ENCODE measurements at places on chromosomes 12 and 14. TPM values are rescaled to one million over a fixed set of nuclear protein-coding genes. Genes with fewer than 3 reads are reported as not detected.

Gene KRT80
- total RNA-seq, result 0.25 TPM

Gene PTCSC3
- total RNA-seq, result not detected

Gene PDE3A
- total RNA-seq, result 1.4 TPM

Gene PTPN6
- 0.11 TPM for total RNA-seq

Gene AKAP3
- 1.1 TPM for total RNA-seq

Gene PSMB5
- total RNA-seq, result 189 TPM

Gene LGR5
- not detected for total RNA-seq

Gene CD163
- total RNA-seq, result not detected

Gene CRIP1
- 0.50 TPM for total RNA-seq

Gene CPSF6
- 20.4 TPM for total RNA-seq

Gene CLEC6A
- not detected for total RNA-seq

Gene MLEC
- total RNA-seq, result 145 TPM

Gene FGF23
- not detected for total RNA-seq

Gene GALNT8
- total RNA-seq, result under 0.01 TPM

Gene CACNA1C
- 3.1 TPM for total RNA-seq

Gene CDCA3
- total RNA-seq, result 9.0 TPM

Gene CMTM5
- total RNA-seq, result 0.50 TPM

Gene COL2A1
- total RNA-seq, result not detected

Gene FOXN4
- total RNA-seq, result not detected

Gene EFS
- total RNA-seq, result 5.5 TPM

Gene KCNA1
- total RNA-seq, result not detected

Gene BDKRB2
- 74.1 TPM for total RNA-seq

Gene AVPR1A
- total RNA-seq, result 0.37 TPM

Gene GNB3
- 3.7 TPM for total RNA-seq

Gene SLC10A1
- not detected for total RNA-seq

Gene MUCL1
- not detected for total RNA-seq

Gene RNASE4
- 15.8 TPM for total RNA-seq

Gene P2RX2
- not detected for total RNA-seq

Gene RASAL1
- total RNA-seq, result not detected

Gene BMP4
- 0.75 TPM for total RNA-seq

Gene SLC5A8
- not detected for total RNA-seq

Gene KRT78
- total RNA-seq, result not detected

Gene SERPINA12
- not detected for total RNA-seq

Gene MYO1H
- total RNA-seq, result not detected

Gene AQP6
- total RNA-seq, result 0.12 TPM

Gene REC8
- 1.1 TPM for total RNA-seq

Gene CLEC1A
- total RNA-seq, result not detected

Gene CCDC196
- not detected for total RNA-seq

Gene SPTB
- total RNA-seq, result under 0.01 TPM

Gene FOXA1
- not detected for total RNA-seq

Gene GPR132
- 0.25 TPM for total RNA-seq

Gene KRT5
- 0.22 TPM for total RNA-seq
